Suprapubic skin (tissue), 4 donors: ENCODE measurements at places on chromosomes 3 and 15. TPM values are rescaled to one million over a fixed set of nuclear protein-coding genes. Genes with fewer than 3 reads are reported as not detected.

Gene CORO2B
- total RNA-seq, result 2.0 TPM

Gene C3orf70
- 8.5 TPM for total RNA-seq

Gene BBX
- total RNA-seq, result 68.7 TPM

Gene CADM2
- total RNA-seq, result 1.5 TPM

Gene FOXB1
- total RNA-seq, result not detected

Gene SAMMSON
- total RNA-seq, result 0.89 TPM

Gene ALCAM
- total RNA-seq, result 27.6 TPM

Gene FBLN2
- 93.8 TPM for total RNA-seq

Gene CLDN16
- 12.8 TPM for total RNA-seq

Gene ECE2
- total RNA-seq, result not detected

Gene ACAA1
- total RNA-seq, result 54.2 TPM

Gene PARP15
- 0.80 TPM for total RNA-seq
